ENCODE measurements at places on chromosomes 3 and 15. TPM values are rescaled to one million over a fixed set of nuclear protein-coding genes. Genes with fewer than 3 reads are reported as not detected.
A peak's percentile ranks its signal among the peaks of the same experiment; 100 is the strongest.

GRCh38 chr15:55222588-55222987, 25.8 kb upstream of the RSL24D1 start:
- no peak for ATAC-seq

PDCD7 gene
- total RNA-seq: 16.3 TPM

CACNA2D3 gene
- 16.9 TPM for total RNA-seq

GRCh38 chr3:106824856-106825255, 552.4 kb upstream of the CCDC54 start:
- no peak for ATAC-seq

KLF15 gene
- total RNA-seq: 1.6 TPM

GRCh38 chr3:165619069-165619468, 218.2 kb downstream of the BCHE start:
- no peak for ATAC-seq

DNA sequence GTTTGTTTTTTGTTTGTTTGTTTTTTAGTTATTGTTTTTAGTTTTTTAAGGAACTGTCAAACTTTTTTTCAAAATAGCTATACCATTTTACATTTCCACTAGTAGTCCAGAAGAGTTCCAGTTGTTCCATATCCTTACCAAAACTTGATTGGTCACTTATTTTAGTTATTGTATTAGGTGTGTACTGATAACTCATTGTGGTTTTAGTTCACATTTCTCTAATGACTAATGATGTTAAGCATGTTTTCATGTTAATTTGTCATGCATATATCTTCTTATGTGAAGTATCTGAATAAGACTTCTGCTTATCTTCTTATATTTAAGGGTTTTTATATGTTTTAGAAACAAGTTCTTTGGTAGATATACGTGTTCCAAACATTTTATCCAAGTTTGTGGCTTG, 89.5 kb downstream of the CD200R1L start:
- no peak for ATAC-seq

GPR27 gene
- total RNA-seq: 6.5 TPM

- no peak for ATAC-seq
Observed at GRCh38 chr3:196115678-196116083, 33.8 kb upstream of the TFRC start.

SLC15A2 gene
- total RNA-seq: 0.46 TPM

- ATAC-seq: peak; percentile 83
Observed at GRCh38 chr15:91950631-91951329, 97.3 kb downstream of the SLCO3A1 start.

DNA sequence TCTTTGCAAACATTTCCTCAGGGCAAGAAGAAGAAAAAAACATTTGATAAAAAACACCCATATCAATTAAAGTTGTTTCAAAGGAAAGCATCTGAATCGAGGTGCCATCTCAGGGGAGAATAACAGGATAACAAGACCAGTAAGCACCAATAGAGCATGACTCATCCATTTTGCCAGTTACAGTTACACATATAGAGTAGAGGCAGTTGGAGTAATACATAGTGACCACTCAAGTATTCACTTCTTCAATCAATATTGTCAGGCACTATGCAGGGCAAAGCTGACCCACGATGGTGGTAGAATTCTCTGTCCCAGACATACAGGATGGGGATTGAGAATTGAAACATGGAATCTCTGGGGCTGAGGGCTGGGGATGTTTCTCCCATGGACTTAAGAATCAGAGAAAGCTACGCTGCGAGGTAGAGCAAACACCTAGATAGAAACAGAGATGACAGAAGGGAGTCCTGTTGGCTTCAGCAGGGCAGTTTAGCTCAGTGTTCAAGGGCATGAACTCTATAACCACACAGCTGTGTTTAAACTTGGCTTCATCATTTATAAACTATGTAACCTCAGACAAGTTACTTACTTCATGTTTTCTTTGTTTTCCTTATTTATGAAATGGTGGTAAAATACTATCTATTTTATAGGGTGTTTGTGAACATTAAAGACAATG, 186.4 kb upstream of the NANOGP8 start:
- ATAC-seq: no peak

GRCh38 chr3:158936530-158937113, 134.8 kb downstream of the MFSD1 start:
- no peak for ATAC-seq

AHSG gene
- total RNA-seq: not detected

GRCh38 chr3:187942658-187943241, 197.5 kb upstream of the BCL6 start:
- no peak for ATAC-seq

DNA sequence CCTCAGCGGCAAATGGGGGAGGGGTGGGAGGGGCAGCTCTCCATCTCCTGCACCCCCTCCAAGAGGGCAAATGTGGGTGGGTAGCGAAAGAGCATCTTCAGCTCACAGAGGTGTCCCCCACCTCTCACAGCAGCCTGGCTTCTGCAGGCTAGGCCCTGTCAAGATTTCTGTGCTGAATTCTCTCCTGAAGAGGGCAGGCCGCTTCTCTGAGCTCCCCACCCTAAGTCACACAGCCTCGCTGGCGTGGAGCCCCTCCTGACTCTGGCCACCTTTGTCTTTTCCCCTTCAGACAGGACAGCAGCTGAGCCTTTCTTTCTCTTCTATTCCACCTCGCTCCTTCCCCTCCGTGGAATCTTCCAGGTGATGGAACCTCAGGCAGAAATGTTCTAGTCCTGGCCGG, 26.3 kb upstream of the ADAMTS7 start:
- no peak for ATAC-seq

- no peak for ATAC-seq
Observed at GRCh38 chr3:107461721-107462120, 61.0 kb upstream of the BBX start.

DNA sequence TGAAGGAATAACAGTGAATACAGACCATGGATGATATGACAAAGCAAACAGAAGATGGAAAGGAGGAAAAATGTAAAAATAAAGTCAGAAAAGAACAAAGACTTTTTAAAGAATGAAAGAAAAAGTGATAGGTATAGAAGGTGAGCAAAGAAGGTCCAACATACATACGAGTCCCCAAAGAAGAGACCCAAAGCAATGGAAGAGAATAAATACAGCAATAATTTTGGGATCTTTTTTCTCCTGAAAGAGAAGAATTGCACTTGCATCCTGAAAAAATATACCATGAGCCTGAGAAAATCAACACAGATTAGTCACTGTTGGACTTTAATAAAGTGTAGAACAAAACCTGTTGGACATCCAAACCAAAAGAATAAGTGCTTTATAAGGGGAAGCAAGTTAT, 85.3 kb upstream of the SLC6A1 start:
- no peak for ATAC-seq

KCNMB3 gene
- total RNA-seq: 1.4 TPM

FAM162A gene
- total RNA-seq: 55.6 TPM

GRCh38 chr15:89556413-89557262, 18.6 kb upstream of the TICRR start:
- ATAC-seq: peak; percentile 76

- ATAC-seq: no peak
Observed at GRCh38 chr3:132284781-132285619, 32.2 kb upstream of the ACP3 start.

NFKBIZ gene
- total RNA-seq: 1.8 TPM

DNA sequence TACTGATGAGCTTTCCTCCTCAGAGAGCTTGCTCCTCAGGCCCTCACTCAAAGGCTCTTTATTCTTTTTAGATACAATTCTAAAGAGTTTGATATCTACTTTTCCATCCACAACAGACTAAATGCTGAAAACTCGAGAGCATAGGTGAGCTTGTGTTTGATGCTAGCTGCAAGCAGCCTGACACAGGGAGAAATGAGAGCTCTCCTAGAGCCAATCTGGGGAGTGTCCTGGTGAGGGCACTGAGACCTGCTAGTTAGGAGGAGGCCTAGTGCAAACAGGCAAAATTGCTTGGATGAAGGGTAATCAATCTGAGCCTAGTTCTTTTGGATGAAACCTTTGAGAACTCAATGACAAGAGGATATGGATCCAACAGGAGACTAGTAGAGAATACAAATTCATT, 300.8 kb downstream of the ZBTB20 start:
- no peak for ATAC-seq

TNNC1 gene
- 2.4 TPM for total RNA-seq

SOX2 gene
- 24.3 TPM for total RNA-seq

DNA sequence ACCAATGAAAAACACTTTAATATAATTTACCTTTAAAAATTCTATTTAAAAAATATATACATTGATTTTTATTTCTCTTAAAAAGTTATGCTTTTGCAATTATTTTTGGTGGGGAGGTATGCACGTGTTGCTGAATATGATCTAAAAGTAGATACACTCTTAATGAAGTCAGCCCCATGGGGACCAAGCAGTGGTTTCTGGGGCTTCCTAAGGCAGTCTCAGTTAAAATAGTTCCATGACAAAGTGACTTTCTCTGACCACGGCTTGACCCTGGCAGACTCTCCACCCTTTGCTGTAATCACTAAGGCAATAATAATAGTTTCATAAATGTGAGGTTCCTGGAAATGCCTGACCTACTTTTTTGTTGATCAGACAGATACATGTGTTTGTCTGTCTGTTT, 50.4 kb downstream of the CCR4 start:
- no peak for ATAC-seq

SMCO1 gene
- total RNA-seq: 0.10 TPM

GALNT15 gene
- not detected for total RNA-seq

DNA sequence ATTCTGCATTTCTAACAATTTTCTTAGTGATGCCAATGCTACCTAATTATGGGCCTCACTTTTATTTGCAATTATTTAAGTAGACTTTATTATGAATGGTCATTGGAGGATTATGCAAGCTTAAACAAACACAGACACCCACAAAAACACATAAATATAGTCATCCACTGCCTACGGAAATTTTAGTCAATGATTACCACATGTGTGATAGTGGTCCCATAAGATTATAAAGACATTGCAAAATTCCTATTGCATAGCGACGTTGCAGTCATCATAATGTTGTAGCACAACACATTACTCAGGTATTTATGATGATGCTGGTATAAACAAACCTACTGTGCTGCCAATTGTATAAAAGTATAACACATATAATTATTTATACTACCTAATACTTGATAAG, 247.8 kb upstream of the ALCAM start:
- no peak for ATAC-seq

DNA sequence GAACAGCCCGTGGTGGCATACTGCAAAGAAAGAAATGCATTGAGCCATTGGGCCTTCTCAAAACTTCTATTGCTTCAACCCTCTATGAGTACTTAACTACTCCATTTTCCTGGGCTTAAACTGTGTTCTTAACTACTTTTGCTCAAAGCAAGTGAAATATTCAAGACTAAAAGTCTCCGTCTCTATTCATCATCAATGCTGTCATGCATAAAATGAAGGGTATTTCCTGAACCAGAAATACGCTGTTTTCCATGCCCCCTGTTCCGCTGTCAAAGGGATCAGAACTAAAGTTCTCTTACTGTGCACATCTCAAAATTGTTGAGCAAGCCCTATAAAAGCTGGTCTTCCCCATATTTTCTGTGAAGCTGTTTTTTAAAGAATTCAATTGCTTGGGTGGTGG, 20.3 kb downstream of the SIAH2 start:
- no peak for ATAC-seq

DNA sequence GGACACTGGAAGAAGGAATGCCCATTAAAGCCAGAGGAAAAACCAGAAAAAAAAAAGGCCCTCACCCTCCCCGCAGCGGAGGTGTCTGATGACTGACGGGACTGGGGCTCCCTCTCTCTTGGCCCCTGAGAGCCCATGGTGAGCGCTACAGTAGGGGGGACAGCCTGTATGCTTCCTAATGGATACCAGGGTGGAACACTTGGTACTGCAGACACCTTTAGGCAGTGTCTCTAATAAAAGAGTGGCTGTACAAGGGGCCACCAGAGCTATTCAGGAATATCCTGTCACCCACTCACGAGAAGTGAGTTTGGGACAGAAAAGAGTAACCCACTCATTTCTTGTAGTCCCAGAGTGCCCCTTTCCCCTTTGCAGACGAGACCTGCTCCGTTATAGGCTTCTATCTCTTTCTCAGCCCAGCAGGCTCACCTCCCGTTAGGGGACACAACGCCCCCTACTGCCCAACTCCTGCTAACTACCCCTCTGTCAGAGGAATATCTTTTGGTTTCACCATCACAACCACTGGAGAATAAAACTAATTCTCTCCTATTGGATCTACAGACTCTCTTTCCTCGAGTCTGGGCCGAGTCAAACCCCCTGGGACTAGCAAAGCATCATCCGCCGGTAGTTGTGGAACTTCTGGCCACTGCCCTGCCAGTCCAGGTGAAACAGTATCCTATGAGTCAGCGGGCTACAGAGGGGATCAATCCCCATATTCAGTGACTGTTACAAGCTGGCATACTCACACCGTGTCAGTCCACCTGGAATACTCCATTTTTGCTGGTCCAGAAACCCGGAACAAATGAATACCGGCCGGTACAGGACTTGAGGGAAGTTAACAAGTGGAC, 40.8 kb downstream of the ZBTB11 start:
- peak; percentile 96 for ATAC-seq

- no peak for ATAC-seq
Observed at GRCh38 chr3:167675848-167676247, 22.1 kb upstream of the WDR49 start.

DNA sequence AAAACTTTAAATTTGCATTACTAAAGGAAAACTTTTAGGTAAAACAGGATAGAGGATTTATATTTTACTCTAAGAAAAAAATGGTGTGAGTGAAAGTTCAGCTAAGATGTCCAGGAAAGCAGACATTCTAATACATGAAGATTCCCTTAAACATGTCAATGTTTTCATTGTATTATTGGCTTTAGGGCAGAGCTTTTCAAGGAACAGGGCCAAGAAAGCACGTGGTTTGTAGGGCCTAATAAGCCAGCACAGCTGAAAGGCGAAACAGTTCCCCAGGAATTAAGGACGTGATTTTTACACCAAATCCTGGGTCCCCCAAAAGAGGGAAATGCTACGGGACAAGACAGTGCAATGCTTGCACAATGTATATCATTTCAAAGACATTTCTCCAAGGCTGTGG, 48.6 kb upstream of the MKRN3 start:
- no peak for ATAC-seq

DNA sequence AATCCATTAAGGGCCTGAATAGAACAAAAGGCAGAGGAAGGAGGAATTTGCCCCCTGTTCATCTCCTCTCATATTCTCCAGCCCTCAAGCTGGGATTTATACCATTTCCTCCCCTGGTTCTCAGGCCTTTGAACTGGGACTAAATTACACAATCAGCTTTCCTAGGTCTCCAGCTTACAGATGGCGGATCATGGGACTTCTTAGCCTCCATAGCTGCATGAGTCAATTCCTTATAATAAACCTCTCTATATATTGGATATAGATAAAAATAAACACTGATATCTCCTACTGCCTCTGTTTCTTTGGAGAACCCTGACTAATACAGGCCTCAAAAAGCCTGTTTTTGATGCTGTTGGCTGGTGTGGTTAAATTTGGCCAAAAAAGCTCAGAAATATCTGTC, 84.5 kb upstream of the TMEM108 start:
- ATAC-seq: no peak

GRCh38 chr15:50135031-50135551, 16.1 kb upstream of the ATP8B4 start:
- ATAC-seq: no peak

SYNPR gene
- 0.18 TPM for total RNA-seq

GRCh38 chr3:42022355-42022754, 60.5 kb upstream of the ULK4 start:
- ATAC-seq: no peak

ATP8B4 gene
- 2.8 TPM for total RNA-seq

GRCh38 chr3:182843478-182843877, 50.2 kb downstream of the ATP11B start:
- no peak for ATAC-seq

GRCh38 chr15:99073008-99073717, 31.7 kb upstream of the SYNM start:
- peak; percentile 90 for ATAC-seq

FETUB gene
- total RNA-seq: not detected

GRCh38 chr3:8371085-8371551, 130.5 kb upstream of the LMCD1 start:
- no peak for ATAC-seq

KY gene
- total RNA-seq: 1.2 TPM

All from motor neuron (in vitro differentiated cells).